NCI-H1417 (cell line): ENCODE measurements at places on chromosomes 16 and 17.
A peak's percentile ranks its signal among the peaks of the same experiment; 100 is the strongest.

DNA sequence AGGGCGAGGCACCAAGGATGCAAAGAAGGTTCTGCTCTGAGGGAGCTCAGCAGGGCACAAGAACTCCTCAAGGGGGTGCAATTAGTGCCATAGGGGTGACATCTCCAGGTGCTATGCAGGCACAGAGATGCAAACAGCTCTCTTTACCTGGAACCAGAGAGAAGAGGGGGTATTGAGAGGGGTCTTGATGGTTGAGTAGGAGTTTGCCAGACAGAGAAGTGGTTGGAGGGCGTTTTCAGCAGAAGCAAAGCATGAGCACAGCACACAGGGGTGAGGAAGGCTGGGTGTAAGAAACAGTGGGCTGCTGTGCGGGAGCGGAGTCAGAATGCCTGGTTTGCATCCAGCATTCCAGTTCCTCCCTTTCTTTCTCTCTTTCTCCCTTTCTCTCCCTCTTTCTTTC lies 81.8 kb upstream of the LHX1 start:
- DNase-seq = no peak

DNA sequence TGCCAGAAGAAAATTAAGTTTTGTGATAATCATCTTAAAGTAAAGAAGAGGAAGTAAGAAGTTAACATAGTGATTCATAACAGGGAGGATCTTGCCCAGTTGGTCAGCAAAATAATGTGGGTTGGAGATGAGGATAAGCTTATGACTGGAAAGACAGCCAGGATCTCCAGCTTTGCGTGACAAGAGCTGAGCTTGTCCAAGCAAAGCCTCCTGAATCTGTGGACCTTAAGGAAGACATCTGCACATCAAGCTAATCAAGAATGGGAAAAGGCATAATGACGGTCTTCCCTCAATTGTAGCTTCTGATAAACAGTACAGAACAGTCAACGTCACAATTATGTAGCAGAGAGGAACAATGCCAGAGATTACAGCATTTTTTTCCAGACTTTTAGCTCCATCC lies 744.7 kb upstream of the GOT2 start:
- DNase-seq = no peak

DNA sequence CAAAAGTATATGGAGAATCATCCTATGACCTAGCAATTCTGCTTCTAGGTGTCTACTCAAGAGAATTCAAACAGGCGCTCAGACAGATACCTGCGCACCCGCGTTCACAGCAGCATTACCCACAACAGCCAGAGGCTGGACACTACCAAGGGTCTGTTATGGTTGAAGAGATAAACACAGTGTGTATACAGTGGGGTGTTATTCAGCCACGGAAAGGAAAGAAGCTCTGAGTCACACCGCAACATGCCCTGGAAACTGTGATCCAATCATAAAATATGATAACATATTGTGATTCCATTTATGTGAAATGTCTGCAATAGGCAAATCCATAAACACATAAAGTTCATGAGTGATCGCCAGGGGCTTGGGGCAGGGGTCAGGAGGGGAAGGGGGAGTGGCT lies 18.0 kb upstream of the JPH3 start:
- no peak for DNase-seq

GRCh38 chr16:9798474-9798873 lies 383.8 kb downstream of the GRIN2A start:
- peak; percentile 31 for DNase-seq

- DNase-seq = no peak
Measured at GRCh38 chr17:35164716-35165115, 17.1 kb downstream of the UNC45B start.

GRCh38 chr17:60435244-60436167 lies 13.2 kb downstream of the CHCT1 start:
- peak; percentile 86 for DNase-seq

DNA sequence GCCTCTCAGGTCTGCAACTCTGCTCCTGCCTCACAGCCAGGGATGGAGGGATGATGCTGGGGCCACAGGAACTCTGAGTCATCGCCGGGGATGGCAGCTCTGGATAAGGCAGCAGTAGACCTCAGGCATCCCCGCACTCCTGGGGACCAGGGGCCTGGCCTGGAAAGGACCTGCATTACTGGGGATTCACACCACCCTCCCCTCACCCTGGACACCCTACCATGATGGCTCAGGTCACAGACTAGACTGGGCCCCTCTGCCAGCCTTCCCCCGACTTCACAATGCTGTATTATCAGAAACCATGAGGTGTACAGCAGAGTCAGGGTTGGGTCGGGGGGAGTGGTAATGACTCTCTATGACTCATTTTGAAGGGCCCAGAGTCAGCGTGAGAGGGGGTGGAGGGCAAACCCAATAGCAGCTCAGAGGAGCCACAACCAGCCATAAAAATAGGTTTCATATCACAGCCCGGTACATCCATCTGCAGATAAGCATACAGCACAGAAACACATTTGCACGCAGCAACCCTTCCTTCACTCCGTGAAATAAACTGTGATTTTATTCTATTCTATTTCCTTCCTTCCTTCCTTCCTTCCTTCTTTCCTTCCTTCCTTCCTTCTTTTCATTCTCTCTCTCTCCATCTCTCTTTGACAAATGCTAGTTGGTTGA lies 28.8 kb downstream of the DYNLRB2 start:
- no peak for DNase-seq

DNA sequence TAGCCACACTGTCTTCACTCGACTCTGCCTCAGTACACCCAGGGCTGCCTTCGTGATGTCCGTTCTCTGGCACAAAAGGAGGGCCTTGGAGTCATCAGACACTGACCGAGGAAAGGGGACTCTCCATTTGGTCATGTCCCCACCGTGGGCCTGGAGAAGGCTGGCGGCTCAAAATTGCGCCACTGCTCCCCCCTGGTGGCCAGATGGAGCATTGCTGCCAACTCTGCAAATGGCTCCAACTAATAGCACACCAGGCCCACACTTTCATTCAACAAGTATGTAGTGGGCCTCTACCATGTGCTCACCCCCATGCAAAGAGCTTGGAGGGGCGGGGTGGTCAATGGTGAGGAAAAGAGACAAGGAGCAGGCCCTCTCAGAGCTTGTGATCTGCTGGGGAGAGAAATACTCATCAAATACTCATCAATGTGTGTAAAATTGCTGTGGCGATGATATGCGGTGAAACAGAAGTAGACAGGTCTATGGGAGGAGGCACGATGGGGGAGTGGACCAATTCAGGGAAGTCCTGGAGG lies 5.2 kb upstream of the GRIN2C start:
- peak; percentile 35 for DNase-seq

GRCh38 chr16:71788578-71788977 lies 20.1 kb downstream of the AP1G1 start:
- DNase-seq = no peak

- DNase-seq = no peak
Measured at GRCh38 chr17:50599606-50600005, 35.1 kb upstream of the ABCC3 start.

DNA sequence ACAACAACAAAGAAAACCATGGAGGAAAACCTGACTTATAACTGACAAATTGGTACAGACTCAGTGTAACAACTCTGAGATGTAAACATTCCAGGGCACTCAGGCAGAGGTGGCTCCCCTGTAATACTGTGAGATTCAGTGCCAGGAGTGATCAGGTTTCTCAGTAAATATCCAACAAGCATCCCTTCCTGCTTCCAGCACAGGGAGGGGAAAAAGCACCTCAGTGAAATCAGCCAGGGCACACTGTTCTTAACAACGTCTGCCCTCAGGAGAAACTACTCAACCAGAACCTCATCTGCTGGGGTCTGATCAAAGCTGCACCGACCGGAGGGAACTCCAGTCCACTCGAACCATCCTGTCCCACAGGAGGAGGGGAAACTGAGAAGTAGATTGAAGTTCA lies 52.3 kb downstream of the AMFR start:
- DNase-seq = no peak

DNA sequence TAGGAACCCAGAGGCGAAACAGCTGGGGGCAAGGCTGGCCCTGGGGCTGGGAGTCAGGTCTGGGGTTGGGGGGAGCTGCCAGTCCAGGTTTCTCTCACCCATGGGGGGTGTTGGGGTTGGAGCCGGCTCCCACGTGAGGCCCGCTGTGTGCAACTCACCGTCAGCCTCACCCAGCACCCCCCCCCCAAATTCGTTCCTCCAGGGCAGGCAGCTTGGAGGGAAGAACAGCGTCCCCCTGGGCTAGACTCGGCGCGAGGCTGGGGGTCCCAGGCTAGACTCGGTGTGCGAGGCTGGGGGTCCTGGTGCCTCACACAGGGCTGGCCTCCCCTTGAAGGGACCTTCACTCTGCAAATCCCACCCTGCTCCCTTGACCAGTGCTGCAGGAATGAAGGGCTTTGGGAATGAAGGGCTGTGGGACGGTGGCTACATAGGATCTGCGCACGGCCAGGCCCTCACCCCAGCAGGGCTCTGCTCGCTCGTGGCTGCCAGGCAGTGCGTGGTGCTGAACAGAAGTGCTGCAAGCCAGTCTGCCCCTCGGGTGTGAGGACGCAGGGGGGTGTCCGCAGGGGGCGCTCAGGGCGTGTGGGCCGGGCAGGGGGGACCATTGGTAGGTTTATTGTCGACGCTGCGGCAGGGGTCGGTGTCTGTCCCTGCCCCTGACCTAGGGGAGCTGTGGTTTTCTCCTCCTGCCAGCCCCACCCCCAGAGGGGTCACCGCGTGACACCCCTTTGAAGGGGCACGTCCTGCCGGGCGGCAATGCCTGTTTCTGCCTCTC lies 74.7 kb downstream of the KLHDC4 start:
- DNase-seq = no peak

DNA sequence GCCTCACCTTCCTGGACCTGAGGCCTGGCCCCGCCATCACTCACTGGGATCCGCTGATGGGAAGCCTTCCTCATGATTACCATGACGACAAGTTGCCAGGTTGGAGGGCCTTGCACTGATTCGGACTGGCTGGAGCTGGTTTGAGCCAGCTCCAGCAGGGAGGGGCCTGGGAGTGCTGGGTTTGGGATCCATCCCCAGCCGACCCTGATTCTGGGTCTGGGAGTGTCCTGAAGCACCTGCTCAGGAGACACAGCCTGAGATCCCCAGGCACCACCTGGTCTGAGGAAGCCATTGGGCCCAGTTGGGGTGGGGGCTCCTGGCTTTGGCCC lies 5.9 kb upstream of the BAIAP3 start:
- DNase-seq = no peak

GRCh38 chr17:8369944-8370343 lies 6.6 kb downstream of the KRABD2 start:
- no peak for DNase-seq

GRCh38 chr17:4505187-4505586 lies 6.5 kb downstream of the SPNS2 start:
- DNase-seq = no peak

- DNase-seq = no peak
Measured at GRCh38 chr17:64781014-64781756, 119.1 kb upstream of the SMURF2 start.
